ENCODE measurements at places on chromosomes 4 and X.

GRCh38 chrX:94961730-94962129 is 1287.7 kb downstream of the FAM133A start:
- DNase-seq, result no peak

DNA sequence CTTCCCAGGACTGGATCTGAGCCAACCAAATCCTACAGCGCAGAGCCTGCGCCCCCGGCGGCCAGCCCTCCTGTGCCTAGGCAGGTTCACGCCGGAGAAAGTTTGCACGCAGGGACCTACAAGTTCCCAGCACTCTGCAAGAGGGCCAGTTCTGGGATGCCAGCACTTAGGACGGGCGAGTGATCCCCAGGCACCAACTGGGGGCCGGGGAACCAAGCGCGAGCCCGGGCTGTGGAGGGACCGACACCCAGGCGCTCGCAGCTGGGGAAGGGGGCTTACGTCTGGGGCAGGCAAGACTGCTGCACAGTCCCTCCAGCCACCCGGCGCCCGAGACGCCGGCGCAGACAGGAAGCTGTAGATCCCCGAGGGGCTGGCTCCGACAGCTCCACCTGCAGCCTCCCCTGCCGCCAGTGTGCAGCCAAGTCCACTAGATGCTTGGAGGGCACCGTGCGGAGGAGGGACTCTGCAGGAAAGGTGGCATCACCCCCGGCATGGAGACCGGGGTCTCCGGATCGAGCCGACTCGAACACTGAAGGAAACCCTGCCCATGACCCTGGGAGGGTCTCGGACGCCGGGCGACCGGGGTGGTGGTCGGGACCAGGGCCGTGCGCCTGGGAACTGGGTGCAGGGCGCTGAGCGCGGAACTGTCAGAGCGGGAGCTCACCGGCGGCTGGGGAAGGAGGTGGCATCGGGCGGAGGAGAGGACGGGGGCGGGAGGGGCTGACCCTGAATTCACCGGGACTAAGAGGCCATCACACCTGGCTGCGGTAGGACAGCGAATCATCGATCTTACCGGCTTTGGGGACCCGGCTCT is 566 bp downstream of the CORIN start:
- DNase-seq, result peak; percentile 39

DNA sequence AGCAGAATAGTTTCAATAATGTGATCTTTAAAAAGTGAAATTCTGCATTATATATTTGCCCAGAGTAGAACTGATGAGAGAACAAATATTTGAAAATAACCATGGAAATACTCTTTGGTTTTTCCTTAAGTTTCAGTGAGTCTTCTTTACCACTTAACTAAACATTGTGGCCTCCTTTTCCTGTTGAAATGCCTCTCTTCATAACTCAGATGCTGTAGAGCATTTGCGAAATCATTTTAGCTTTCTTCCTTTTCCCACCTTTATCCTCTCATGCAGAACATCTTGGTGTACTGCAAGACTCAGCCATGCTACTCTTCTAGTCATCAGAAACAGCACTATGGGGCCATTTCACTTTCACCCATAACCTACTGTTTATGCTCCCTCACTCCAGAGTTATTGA is 48.2 kb downstream of the CASK start:
- DNase-seq, result no peak

- DNase-seq, result no peak
Measured at GRCh38 chr4:2286904-2287593, 25.1 kb upstream of the MXD4 start.

DNA sequence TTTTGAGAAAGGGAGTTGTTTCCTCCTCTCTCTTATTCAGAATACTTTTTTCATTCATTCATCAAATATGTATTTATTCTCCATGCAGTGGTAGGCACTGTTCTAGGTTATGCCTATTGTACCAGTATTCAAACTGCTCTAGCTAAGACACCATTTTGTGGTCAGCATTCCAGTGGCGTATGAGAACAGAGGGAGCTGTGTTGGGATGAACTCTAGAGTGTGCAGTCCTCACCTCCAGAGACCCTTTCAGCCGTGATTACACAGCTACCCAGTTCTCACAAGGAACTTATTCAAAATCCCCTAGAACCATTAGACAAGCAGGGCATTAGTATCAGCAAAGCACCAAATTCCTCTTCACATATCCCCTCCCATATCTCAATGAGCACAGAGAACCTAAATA is 4.2 kb downstream of the TLR1 start:
- no peak for DNase-seq

DNA sequence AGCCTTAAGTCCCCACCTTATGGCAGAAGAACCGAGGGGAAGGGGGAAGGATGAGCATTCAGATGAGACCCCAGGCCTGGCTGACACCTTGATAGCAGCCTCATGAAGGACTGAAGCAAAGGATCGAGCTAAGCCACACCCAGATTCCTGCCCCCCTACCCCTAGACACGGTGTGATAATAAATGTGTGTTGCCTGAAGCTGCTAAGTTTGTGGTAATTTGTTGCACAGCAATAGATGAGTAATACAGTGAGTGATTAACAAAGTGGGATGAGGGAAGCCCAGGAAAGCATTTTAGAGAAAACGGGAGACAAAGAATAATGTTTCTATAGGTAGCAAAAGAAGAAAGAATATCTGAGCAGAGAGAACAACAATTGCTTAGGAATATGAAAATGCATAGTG is 404.2 kb downstream of the MID1IP1 start:
- no peak for DNase-seq

DNA sequence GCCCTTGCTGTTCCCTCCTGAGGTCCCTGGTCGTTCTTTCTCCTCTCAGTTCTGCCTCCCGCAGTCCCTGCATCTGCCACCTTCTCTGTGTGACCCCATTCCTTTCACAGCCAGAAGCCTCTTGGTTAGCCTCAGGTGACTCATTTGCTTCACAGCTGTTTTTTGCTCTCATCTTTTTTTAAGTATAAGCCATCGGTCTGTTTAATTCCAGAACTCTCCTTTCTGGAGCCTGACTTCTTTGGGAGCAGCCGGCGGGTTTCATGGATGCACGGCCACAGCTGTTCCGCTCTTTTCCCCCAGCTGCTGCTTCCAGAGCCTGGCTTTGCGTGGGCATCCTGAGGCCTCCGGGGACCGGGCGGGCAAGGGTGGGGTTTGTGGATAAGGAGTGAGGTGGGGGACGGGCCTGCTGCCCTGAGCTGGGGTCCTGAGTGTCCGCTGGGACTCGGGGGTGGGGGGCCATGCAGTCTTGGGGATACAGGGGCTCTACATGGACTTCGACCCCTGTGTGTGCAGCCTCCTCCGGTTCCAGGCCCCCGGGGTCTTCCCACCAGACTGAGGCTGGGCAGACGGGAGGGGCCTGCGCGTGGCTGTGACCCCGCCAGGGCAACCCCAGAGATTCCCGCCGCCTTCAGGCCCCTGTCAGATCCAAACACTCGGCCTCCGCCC is 46.7 kb downstream of the PCGF3 start:
- DNase-seq, result no peak

DNA sequence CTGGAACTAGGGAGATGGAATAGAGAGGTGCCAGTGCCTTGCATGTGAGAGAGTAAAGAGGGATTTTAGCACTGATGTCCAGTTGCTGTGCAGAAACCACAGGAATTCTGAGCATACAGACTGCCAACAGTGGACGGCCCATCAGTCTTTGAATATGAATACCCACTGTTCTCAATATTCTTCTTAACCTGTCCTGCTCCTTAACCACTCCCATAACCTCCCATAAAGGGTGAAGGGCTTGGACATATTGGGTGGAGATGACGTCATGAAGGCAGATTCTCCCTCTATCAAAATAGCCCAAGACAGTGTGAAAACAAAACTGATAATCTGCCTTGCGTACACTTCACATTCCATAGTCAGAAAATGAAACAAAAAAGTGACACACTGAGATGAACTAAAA is 1313.7 kb upstream of the PABPC4L start:
- no peak for DNase-seq

DNA sequence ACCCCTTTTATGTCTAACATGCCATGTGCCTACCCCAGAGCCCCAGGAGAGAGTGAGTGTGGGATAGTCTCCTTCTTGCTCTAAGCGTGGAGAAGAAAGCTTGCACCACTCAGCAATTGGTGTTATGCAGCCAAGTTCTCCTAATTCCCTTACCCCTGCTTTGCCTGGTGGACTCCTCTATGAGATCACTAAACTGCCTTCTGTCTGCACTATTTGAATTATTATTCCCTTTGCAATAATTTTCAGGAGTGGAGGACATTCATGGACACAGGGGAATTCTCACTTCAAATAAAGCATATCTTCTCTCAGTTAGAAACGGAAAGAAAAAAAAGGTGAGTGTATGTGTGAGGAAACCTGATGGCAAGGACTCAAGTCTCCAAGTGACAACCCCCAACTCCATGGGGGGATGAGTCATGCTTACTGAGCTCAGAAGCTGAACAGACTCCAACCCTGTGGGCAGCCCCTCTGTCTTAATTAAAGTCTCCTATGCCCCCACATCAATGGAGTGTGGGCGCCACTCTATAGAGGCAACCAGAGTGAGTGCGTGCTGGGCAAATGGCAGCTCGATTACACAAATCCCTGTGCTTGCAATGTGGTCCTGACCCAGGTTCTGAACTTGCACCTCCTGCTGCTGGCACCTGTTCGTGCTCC is 381.9 kb downstream of the RAB28 start:
- no peak for DNase-seq

- peak; percentile 3 for DNase-seq
Measured at GRCh38 chr4:20359692-20360091, 108.0 kb downstream of the SLIT2 start.

DNA sequence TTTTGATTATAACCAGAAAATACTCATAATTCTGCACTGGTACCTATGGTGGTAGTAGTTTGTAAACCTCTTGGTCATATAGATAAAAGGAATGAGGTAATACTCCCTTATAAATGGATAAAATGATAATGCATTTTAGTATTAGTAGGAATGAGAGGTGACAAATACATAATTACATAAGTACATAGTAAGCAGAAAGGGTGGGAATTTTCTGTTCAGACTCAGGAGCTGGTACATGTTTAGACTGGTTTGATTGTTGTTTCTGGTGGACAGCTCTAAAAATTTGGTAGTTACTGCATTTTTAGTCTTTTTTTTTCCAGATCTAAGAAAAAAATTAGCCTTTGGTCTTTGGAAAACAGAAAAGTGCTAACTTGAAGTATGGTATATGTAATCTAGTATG is 70.4 kb upstream of the AGA start:
- no peak for DNase-seq

DNA sequence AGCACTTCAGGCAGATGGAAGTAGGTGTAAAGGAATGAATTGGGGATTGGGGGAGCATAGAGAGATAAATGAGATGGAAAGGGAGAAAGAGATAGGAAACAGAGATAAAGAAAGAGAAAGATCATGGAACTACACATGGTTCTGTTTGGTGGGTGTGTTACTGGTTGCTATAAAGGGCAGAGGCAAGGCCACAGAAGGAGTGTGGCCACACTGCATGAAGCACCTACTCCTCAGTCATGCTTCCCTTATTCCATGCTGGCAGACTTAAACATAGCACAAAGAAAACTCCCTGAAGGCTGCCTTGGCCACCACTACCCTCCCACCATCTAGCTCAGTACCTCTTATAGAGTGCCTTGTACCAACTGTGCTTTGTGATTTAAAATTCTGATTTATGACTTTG is 56.9 kb downstream of the OPHN1 start:
- DNase-seq, result no peak

GRCh38 chr4:86890790-86891189 is 1.4 kb downstream of the C4orf36 start:
- DNase-seq, result no peak

DNA sequence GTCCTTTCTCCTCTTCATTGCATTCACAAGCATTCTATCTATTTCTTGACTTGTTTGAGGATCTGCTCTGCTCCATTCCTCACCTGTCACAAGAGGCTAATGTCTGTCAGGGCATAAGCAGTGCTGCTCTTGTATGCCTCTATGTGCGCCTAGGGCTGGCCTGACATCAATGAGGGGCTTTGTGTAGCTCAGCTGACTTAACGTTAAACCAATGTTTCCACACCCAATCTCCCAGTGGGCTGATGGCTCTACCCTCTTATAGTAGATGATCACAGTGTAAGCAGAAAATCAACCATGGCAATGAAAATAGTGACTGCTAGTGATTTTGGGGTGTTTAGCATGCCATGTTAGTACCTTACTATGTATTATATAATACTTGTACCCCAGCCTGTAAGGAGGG is 139.0 kb downstream of the UNC5C start:
- DNase-seq, result no peak
